Dermis lymphatic vessel endothelial cell (primary cell): ENCODE measurements at places on chromosomes 16 and 17. TPM values are rescaled to one million over a fixed set of nuclear protein-coding genes. Genes with fewer than 3 reads are reported as not detected.

Gene KCTD19
- not detected in 2 replicates for total RNA-seq

Gene GRIN2A
- not detected in 2 replicates for total RNA-seq

Gene BRICD5
- total RNA-seq = 1.1 and 1.7 TPM in 2 replicates

Gene NHLRC4
- 2.2 and 2.3 TPM in 2 replicates for total RNA-seq

Gene COX6A2
- not detected in 2 replicates for total RNA-seq

Gene MYLK3
- 0.09 and 0.11 TPM in 2 replicates for total RNA-seq
